DMS79 (cell line): ENCODE measurements at places on chromosomes 7 and 10.

DNA sequence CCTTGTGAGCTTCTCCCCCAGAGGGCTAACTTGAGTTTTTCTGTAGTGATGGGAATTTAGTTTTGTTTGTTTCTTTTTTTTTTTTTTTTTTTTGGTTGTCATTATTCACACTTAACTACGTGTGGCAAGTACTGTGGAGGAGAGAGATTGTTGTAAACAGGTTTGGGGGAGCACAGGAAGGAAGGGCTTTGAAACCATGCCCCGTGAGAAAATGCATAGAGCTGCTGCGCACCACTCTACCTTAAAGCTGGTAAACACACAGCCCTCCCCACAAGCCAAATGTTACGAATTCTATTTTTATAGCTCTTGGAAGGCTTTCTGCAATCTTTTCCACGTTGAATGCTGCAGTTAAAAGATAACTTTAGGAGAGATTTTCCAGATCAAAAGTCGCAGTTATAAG, 76.2 kb downstream of the ZNF22 start:
- DNase-seq, result no peak

- no peak for DNase-seq
Observed at GRCh38 chr7:150923802-150924201, 54.3 kb downstream of the KCNH2 start.

DNA sequence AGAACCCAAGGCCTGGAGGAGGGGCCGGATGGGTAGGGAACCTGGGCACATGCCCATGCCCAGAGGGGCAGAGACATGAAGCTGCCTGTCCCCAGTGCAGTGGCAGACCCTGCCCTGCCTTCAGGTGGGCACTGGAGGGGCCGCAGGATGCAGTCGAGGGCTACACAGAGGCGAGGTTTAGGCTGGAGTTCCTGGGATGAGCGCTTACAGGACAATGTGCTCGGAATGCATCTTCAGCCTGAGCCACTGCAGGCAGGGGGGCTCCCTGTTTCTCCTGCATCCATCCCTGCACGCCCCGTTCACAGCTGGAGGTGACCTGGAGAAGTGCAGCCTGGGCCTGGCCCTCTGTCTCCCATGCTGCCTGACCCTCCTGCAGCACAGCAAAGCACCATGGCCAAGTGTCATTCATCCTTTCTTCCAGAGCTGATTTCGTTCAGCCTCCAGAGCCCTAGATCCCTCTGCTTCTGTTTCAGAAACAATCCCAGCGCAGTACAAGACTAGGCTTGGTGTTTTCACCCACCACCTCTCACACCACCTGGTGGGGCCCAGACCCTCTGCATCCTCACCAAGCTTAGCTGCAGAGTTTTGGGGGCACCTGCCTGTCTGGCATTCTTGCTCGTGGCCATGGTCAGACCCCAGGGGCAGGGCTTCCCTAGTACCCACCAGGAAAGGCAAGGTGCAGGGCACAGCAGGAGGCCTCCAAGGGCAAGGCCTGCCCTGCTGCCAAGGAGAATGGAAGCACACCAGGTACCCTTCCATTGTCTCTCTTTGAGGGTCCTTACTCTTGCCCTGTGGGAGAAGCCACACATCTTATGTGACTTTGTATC, 311.9 kb downstream of the TCERG1L start:
- DNase-seq, result no peak

DNA sequence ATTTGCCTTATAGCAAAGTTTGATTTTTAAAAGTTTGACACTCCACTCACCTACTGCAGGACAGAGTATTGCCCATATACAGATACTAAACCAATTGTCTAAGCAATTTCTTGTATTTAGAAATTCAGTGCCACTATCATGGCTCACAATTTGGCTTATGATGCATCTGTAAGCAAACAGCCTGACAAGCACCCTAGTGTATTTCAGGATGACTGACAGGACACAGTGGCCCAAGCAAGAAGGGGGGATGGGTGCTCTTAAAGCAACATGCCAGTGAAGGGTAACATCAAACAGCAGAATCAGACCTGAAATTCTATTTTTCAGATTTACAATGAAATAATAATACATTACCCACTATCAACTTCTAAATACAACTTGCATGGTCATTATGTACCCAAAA, 30.5 kb downstream of the CTNNA3 start:
- DNase-seq, result no peak

- DNase-seq, result no peak
Observed at GRCh38 chr7:158443014-158443687, 144.5 kb downstream of the PTPRN2 start.
